ENCODE measurements at places on chromosomes 1 and 21.

- no peaks in the 10 kb centered on the region for H3K27me3 ChIP-seq
- H3K27ac ChIP-seq, result no peak overlapping the region
- no peaks in the 10 kb centered on the region for H3K4me1 ChIP-seq
- no peak for DNase-seq
- H3K36me3 ChIP-seq, result no peaks in the 10 kb centered on the region
- H3K4me3 ChIP-seq, result no peak overlapping the region
Measured at GRCh38 chr1:114094675-114095074, 59.0 kb downstream of the SYT6 start.

DNA sequence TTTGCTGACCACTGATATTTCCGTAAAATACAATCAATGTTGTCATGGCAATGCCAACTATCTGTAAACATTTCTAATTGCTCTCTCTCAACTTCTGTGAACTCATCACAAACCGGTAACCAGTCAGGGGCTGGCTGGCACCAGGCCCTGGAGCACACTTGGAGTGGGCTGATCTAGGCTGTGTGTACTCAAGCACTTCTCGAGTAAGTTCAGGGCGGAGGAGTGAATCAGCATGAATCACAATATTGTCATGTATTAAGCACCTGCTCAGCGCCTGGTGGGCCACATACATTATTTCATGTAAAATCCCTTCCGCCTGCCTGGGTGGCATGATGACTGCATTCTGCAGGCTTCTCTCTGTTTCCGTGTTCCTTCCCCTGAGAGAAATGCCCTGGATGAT is 212.4 kb downstream of the FOXD2 start:
- H3K4me3 ChIP-seq, result no peak overlapping the region
- H3K4me1 ChIP-seq, result no peaks in the 10 kb centered on the region
- H3K27me3 ChIP-seq, result no peaks in the 10 kb centered on the region
- no peak for DNase-seq
- H3K27ac ChIP-seq, result no peak overlapping the region

GRCh38 chr1:17304151-17304825 is 3.7 kb upstream of the PADI4 start:
- no peaks in the 10 kb centered on the region for H3K27me3 ChIP-seq
- H3K4me1 ChIP-seq, result peaks cover 6% of the 10 kb centered on the region
- no peak for DNase-seq
- no peak overlapping the region for H3K27ac ChIP-seq

DNA sequence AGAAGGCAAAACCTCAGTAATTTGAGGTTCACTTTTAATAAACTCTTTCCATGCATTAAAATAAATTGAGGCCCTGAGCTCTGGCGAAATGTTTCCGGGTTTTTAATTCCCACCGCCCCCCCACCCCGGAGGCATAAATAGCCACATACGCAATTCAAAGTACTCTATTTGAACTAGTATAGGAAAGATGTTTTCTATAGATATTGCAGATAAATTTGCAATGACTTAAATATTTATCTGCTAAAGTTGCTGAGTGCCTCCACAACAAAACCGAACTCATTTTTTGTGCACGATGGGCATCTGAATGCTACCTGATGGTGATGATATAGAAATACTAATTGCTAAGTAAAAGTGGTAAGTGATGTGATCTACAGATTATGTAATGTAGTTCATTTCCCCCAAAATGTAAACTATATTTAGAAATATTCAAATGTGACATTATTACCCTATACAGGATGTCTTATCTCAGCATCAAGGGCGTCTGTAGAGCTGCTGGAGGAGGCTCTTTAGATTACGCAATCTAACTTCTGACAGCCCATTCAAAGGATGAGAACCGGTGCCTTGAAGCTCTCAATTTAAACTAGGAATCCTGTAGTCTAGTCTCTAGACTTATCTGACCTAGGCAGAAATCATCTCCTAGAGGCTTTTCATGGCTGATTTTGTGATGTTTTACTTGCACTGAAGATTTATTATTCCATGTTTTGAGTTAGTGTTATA is 8.5 kb downstream of the IRF2BP2 start:
- H3K4me1 ChIP-seq, result peaks cover 4% of the 10 kb centered on the region
- no peak for DNase-seq
- no peaks in the 10 kb centered on the region for H3K36me3 ChIP-seq
- no peak overlapping the region for H3K4me3 ChIP-seq
- H3K27me3 ChIP-seq, result no peaks in the 10 kb centered on the region

GRCh38 chr1:225425201-225425786 is 2.5 kb downstream of the LBR start:
- no peak for DNase-seq
- no peak overlapping the region for H3K4me3 ChIP-seq
- H3K36me3 ChIP-seq, result no peaks in the 10 kb centered on the region

DNA sequence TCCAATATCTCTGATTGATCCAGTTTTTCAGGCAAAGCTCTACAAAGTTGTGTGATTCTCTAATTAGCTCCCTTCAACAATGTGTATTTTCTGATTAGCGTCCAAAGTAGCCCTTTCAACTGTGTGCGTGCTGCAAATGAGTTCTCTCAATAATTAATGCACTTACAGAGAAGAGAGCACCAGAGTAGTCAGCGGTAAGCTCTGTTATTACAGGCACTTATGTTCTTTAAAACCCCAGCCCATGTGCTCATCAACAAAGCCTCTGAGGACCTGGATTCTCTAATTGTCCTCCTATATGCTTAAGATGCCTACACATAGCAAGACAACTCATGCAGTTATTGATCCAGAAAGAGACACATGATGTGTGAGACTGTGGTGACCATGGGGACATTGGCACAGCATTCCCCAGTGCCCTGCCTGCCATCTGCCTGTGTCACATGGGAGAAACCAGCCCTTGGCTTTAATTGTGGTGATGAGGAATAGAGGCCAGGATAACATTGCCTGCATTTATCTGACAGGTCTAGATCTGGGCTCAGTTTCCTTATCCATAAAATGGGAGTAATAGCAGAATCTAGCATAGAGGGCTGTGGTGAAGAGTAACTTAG is 151.7 kb downstream of the PCP4 start:
- no peak overlapping the region for H3K4me3 ChIP-seq
- no peaks in the 10 kb centered on the region for H3K4me1 ChIP-seq
- no peaks in the 10 kb centered on the region for H3K27me3 ChIP-seq
- no peak overlapping the region for H3K27ac ChIP-seq

GRCh38 chr1:218464871-218465270 is 119.7 kb downstream of the TGFB2 start:
- peaks cover 4% of the 10 kb centered on the region for H3K4me1 ChIP-seq
- DNase-seq, result no peak
- H3K4me3 ChIP-seq, result no peak overlapping the region
- no peaks in the 10 kb centered on the region for H3K36me3 ChIP-seq
- no peak overlapping the region for H3K27ac ChIP-seq

DNA sequence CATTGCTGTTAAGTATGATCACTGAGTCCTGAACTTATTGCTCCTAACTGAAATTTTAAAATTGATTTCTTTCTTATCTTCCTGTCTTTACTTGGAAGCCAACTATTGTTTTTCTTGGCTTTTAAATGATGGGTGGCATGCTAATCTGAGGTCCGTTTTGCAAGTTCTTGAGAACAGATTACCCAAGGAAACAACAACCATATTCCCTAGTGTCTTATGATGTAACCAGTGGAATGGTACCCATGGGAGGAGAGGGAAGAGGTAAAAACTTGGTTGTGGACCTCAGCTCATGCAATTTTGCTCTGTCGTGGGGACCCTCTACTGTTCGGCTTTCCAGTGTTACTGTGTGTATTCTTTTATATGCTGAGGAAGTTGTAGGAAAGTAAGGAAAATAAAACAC is 454.8 kb upstream of the ADAMTS5 start:
- no peak for DNase-seq
- no peak overlapping the region for H3K27ac ChIP-seq
- peaks cover 15% of the 10 kb centered on the region for H3K4me1 ChIP-seq
- no peaks in the 10 kb centered on the region for H3K27me3 ChIP-seq

GRCh38 chr1:198359024-198359653 is 181.3 kb downstream of the ATP6V1G3 start:
- no peak overlapping the region for H3K27ac ChIP-seq
- no peaks in the 10 kb centered on the region for H3K27me3 ChIP-seq
- H3K36me3 ChIP-seq, result no peaks in the 10 kb centered on the region
- DNase-seq, result no peak
- no peaks in the 10 kb centered on the region for H3K4me1 ChIP-seq
- H3K4me3 ChIP-seq, result no peak overlapping the region

DNA sequence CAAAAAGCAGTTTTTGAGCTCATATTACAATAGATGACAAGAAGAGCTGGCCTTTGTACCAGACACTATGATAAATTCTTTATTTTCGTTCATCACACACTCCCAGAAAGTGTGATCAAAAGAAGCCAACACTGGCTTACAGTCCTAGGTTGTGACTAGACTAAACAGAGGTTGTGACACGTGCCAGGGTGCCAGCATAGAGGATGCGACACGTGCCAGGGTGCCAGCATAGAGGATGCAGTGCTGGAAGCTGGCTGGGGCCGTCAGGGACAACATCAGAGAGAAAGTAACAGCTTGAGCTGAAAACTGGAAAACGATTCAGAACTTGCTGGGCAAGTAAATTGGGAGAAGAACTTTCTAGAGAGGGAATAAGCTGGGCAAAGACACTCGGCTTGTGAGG is 2.2 kb downstream of the MTARC1 start:
- peaks cover 8% of the 10 kb centered on the region for H3K4me1 ChIP-seq
- H3K27me3 ChIP-seq, result no peaks in the 10 kb centered on the region
- no peaks in the 10 kb centered on the region for H3K36me3 ChIP-seq
- no peak overlapping the region for H3K27ac ChIP-seq
- no peak overlapping the region for H3K4me3 ChIP-seq

GRCh38 chr1:59833991-59834390 is 19.2 kb downstream of the HOOK1 start:
- no peaks in the 10 kb centered on the region for H3K36me3 ChIP-seq
- no peaks in the 10 kb centered on the region for H3K27me3 ChIP-seq
- H3K4me1 ChIP-seq, result no peaks in the 10 kb centered on the region
- no peak overlapping the region for H3K4me3 ChIP-seq
- DNase-seq, result no peak

DNA sequence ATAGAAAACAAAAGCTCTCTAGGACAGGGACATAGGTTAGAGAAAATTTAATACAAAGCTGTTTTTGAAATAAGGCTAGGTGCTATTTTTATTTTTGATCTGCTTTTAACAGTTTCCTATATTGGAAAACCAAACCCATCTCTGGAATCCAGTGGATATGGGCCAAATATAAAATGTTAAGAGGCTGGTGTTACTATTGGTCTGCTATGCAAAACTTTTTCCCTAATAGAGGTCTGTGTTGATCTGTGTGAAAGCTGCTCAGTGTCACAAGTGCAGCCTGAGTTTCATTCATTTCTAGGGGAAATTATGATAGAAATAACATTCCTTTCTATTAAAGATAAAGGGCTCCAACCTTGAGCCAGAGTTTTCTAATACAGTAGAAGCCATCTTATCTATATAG is 116.4 kb downstream of the OLFML2B start:
- no peaks in the 10 kb centered on the region for H3K27me3 ChIP-seq
- no peak overlapping the region for H3K27ac ChIP-seq
- no peaks in the 10 kb centered on the region for H3K36me3 ChIP-seq
- H3K4me3 ChIP-seq, result no peak overlapping the region

GRCh38 chr1:67555461-67556296 is 125.5 kb upstream of the SERBP1 start:
- no peak overlapping the region for H3K4me3 ChIP-seq
- H3K27ac ChIP-seq, result no peak overlapping the region
- DNase-seq, result no peak
- H3K27me3 ChIP-seq, result no peaks in the 10 kb centered on the region

DNA sequence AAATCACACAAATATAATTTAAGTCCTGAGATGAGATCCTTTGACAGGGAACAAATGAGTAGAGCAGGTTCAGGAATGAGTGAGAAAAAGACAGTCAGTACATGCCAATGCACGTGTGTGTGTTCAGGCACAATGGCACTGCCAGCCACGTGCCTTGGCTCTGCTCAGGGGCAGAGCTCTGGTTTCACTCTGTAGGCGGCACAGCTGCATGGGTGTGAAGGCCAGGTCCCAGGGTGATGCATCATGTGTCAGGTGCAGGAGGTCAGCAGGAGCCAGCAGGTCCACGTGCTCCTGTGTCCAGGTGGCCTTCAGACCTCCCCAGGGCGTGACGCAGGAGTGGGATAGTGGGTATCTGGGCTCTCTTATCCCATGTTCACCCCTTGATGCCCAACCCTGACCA is 386.1 kb downstream of the KCNH1 start:
- no peaks in the 10 kb centered on the region for H3K36me3 ChIP-seq
- DNase-seq, result no peak
- H3K27ac ChIP-seq, result no peak overlapping the region
- no peaks in the 10 kb centered on the region for H3K27me3 ChIP-seq
- no peaks in the 10 kb centered on the region for H3K4me1 ChIP-seq

GRCh38 chr1:15432324-15432723 is 5.9 kb upstream of the CTRC start:
- H3K27ac ChIP-seq, result no peak overlapping the region
- H3K4me1 ChIP-seq, result peaks cover under 1% of the 10 kb centered on the region
- H3K36me3 ChIP-seq, result no peaks in the 10 kb centered on the region
- no peaks in the 10 kb centered on the region for H3K27me3 ChIP-seq

- peak overlapping the region; percentile 97 for H3K27ac ChIP-seq
- H3K4me3 ChIP-seq, result no peak overlapping the region
- H3K36me3 ChIP-seq, result no peaks in the 10 kb centered on the region
- peak; percentile 94 for DNase-seq
- no peaks in the 10 kb centered on the region for H3K27me3 ChIP-seq
- H3K4me1 ChIP-seq, result no peaks in the 10 kb centered on the region
Measured at GRCh38 chr1:11907275-11908094, 18.7 kb downstream of the KIAA2013 start.

GRCh38 chr1:30342535-30343141 is 380.7 kb downstream of the MATN1 start:
- DNase-seq, result no peak
- H3K27me3 ChIP-seq, result no peaks in the 10 kb centered on the region

DNA sequence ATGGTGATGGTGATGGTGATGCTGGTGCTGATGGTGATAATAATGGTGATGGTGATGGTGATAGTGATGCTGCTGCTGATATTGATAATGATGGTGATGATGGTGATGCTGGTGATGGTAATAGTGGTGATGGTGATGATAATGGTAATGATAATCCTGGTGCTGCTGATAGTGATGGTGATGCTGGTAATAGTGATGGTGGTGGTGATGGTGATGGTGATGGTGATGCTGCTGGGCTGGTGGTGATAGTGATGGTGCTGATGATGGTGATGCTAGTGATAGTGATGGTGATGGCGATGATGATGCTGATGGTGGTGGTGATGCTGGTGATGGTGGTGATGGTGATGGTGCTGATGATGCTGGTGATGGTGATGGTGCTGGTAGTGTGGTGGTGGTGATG is 58.4 kb upstream of the IGSF21 start:
- no peaks in the 10 kb centered on the region for H3K27me3 ChIP-seq
- H3K4me1 ChIP-seq, result no peaks in the 10 kb centered on the region
- no peak overlapping the region for H3K4me3 ChIP-seq
- no peak overlapping the region for H3K27ac ChIP-seq

- H3K36me3 ChIP-seq, result no peaks in the 10 kb centered on the region
- H3K27ac ChIP-seq, result no peak overlapping the region
- H3K4me3 ChIP-seq, result no peak overlapping the region
- DNase-seq, result no peak
- peaks cover 5% of the 10 kb centered on the region for H3K4me1 ChIP-seq
Measured at GRCh38 chr21:35473496-35473895, 424.4 kb upstream of the RUNX1 start.

- no peak overlapping the region for H3K4me3 ChIP-seq
- H3K36me3 ChIP-seq, result no peaks in the 10 kb centered on the region
- no peak overlapping the region for H3K27ac ChIP-seq
- H3K4me1 ChIP-seq, result no peaks in the 10 kb centered on the region
- DNase-seq, result no peak
Measured at GRCh38 chr1:13652238-13652637, 47.8 kb upstream of the PRDM2 start.
